Stimulated activated CD8-positive, alpha-beta memory T cell treated with anti-CD3 and anti-CD28 coated beads, Interleukin-15, amount 100 ng/mL, for 4 hours (primary cell): ENCODE measurements at places on chromosomes 3 and 15.

DNA sequence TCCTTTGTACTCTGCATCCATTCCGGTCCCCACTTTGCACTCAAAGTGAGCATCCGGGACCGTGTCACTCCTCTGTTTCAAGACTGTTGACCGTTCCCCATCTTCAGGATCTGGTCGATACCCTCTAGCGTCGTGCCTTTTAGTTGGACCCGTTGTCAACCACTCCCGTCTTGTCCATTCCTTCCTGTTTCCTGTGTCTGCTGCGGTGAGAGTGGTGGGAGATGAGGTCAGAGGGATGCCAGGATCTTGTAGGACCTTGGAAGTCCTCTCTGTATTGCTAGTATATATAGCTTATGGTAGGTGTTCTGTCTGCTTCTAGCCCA, 624 bp downstream of the BRK1 start:
- DNase-seq = no peak

DNA sequence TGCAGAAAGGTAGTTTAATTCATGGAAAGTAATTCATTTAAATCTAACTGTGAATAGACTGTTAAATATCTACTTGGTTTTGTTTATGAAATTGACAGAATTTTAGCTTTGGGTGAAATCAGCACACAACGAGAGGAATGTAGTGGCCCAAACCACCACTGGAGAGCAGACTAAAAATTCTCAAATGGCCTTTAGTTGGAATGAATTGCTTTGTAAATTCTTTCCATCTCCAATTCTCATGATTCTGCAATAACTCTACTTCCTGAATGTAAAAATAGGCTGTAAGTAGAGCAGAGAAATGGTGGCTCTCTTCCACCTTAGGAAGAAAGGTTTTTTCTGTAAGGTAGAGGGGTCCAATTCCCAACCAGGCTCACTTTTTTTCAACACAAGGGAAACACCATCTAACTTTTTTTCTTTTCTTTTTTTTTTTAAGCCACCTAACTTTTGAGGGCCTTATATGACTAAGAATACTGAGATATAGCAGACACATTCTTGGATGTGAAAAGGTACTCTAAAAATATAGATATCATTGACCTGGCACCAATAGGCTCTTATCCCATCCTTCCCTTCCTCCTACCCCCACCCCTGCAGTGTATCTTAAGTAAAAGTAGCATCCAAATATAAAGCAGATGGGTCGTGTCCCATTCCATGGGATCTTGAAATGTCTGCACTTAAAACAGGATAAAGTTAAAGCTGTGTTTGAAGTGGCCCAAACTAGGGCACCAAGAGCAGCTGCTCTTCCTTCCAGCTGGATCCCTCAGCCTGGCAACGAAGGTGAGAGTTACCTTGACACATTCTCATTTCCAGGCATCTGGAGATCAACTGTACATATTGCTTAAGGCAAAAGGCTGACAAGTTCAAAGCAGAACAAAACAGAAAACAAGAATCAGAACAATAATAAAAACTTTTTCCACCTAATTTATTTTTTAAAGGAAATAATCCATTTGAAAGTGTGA, 194.1 kb downstream of the TPRG1 start:
- DNase-seq = no peak

DNA sequence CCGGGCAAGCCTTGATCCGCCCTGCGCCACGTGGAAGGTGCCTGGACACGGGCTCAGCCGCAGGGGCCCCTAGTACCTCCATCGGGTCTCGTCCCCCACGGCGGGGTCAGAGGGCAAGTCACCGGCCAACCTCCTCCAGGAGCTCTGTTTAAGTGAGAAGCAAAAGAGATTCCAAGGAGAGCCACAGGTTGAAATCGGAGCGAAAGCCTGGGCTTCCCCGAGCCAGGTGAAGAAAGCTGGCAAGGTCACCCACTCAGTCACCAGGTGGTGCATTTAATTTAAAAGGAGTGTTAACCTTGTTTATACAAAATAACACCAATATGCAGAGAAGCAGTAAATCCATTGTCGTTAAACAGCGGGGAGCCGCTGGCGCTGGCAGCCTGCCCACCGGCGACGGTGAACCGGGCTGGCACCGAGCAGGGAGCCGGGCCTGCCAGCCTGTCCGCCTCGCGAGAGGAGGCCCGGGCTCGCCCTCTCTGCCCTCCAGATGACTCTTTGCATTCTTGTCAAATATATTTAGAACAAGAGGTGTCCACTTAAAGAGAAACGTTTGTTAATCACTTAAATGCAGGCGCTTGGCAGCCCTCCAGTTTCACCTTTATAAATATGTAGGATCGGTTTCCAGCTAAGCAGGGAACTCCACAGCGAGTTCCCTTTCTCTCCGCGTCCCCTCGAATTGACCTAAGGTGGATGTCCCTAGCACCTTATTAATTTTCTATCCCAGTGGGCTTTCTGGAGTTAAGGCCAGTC, 277.3 kb upstream of the NR2F2 start:
- no peak for DNase-seq

GRCh38 chr3:77460326-77460725, 420.4 kb downstream of the ROBO2 start:
- no peak for DNase-seq

DNA sequence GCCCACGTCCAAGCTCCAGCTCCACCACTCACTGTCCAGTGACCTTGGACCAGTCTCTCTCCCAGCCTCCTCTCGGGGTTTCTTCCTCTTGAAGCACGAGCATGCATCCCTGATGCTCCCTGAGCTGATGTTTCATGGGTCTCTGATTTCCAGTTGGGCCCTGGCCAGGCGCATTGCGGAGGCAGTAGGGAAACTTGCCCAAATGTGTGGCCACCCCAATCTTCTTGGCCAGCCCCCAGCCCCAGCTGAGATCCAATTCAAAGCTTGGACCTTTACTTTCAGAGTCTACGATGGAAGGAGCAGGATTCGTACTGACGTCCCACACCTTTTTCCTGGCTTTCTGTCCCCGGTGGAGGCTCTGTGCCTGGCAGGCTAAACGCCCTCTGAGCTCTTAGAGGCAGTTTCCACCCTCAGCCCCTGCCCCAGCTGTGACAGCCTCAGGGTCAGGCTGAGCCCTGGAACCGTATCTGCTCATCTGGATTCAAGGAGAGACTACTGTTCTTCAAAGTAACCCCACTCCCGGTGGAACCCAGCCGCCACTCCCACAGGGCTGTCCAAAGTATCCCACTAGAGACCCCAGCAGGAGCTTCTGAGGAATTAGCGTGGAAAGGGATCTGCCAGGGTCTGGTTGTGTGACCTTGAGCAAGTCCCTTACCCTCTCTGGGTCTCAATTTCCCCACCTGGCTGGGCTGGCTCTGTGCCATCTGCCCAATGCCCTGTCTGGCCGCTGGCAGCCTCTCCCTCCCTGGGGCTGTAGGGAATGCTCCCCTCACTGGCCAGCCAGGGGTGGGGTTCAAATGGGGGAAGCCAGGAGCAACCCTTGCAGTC, 37.4 kb downstream of the CPN2 start:
- DNase-seq = no peak

GRCh38 chr15:75663931-75664421, 16.3 kb downstream of the SNX33 start:
- no peak for DNase-seq

- no peak for DNase-seq
Measured at GRCh38 chr3:161737171-161737570, 240.6 kb downstream of the OTOL1 start.

DNA sequence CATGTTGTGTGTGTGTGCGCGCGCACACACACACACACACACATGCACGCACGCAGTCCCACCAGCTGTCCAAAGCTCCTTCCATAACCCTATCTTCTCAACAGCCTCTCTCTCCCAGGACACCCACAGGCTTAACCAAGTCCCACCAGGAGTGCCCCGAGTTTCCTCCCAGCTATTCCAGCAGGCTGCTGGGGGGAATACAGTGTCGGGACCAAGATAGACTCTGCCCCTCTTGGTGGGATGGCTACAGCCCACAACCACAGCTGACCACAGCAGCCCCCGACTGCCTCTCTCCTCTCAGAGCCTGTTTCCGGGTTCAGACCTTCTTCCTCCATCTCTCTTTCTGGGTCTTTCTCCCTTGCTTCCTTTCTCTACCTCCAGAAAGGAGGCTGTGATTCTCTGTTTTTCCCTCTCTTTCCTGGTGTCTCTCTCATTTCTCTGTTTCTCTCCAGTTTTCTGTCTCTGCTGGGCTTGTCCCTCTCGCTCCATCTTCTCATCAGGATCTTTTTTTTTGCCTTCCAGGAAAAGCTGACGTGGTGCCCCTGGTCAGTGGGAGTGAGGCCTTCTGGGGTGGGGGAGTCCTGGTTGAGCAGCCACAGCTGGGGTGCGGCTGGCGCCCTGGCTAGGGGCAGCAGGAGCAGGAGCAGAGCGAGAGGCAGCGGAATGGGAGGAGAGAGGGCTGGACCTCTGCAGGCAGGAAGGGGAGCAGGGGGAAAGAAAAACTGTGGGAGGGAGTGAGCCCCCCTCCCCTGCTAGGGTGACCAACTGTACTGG, 3.3 kb upstream of the ISLR start:
- DNase-seq = no peak

DNA sequence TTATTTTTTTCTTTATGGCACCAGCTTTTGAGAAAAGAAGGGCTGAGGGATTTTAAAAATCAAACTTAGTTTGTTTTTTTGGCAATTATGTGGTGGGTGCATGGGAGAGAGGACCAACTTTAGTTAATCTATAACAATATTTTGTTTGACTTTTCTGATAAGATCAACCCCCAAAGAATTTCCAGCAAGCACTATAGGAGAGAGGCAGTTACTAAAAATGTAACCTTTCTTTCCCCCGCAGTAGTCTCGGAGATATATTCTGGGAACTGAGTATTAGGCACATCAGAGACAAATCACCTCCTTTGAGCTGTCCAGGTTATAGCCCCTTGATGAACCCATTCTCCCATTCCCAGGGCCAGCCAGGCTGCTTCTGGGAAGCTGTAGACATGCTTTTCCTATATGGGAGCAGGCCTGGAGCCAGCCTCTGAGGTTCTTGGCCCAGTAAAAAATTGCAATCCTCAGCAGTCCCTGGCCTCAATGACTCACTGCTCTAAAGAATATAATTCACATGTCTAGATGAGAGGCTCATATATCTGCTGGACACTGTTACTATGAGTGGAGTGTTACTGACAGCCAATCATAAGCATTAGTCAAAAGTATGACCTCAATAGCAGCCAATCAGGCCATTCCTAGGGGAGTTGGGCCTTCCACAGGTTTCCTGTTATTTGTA, 138.3 kb upstream of the AGBL1 start:
- DNase-seq = no peak

- DNase-seq = no peak
Measured at GRCh38 chr15:75346796-75347221, at the start of gene NEIL1. TSS of gene NEIL1 (plus strand) at chr15:75347039. CDS start at chr15:75348906, 1,867 bp downstream.

DNA sequence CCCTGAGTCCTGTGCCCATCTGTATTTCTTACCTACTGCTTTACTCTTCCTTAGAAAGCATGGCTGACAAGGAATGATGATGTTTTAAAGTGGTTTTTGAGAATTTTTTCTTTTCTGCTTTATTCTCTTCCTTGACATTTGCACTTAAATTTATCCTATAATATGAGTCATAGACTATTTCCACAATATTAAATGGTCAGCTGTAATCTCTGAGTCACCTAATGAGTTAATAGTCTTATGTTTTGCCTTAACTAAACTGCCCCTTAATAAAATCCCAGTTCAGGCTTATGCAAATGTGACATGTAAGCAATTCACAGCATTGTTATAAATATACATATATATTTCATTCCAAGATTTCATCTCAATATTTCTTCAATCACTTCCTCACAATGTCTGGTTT, 23.8 kb downstream of the MEIS2 start:
- no peak for DNase-seq

DNA sequence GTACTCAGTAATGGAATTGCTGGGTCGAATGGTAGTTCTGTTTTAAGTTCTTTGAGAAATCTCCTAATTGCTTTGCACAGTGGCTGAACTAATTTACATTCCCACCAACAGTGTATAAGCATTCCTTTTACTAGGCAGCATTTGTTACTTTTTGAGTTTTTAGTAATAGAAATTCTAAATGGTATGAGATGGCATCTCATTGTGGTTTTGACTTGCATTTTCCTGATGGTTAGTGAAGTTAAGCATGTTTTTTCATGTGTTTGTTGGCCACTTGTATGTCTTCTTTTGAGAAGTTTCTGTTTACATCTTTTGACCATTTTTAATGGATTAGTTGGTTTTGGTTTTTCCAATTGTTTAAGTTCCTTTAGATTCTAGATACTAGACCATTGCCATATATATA, 28.4 kb downstream of the TP63 start:
- DNase-seq = no peak

DNA sequence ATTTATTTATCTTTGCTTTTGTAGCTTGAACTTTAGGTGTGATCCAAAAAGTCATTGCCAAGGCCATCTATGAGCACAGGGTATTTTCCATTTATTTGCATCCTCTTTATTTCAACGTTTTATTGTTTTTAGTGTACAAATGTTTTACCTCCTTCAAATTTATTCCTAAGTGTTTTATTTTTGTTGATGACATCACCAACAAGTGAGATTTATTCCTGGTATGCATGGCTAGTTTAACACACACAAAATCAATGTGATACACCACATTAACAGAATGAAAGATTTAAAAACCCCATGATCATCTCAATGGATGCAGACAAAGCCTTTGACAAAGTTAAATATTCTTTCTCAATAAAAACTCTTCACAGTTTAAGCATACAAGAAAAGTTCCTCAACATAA, 66.3 kb upstream of the CHRM5 start:
- DNase-seq = no peak

- DNase-seq = no peak
Measured at GRCh38 chr3:89107461-89108290, at the start of gene EPHA3. TSS of gene EPHA3 (plus strand) at chr3:89107621. CDS start at chr3:89107749, 128 bp downstream.

GRCh38 chr15:81023483-81024264, 23.0 kb downstream of the TLNRD1 start:
- no peak for DNase-seq

DNA sequence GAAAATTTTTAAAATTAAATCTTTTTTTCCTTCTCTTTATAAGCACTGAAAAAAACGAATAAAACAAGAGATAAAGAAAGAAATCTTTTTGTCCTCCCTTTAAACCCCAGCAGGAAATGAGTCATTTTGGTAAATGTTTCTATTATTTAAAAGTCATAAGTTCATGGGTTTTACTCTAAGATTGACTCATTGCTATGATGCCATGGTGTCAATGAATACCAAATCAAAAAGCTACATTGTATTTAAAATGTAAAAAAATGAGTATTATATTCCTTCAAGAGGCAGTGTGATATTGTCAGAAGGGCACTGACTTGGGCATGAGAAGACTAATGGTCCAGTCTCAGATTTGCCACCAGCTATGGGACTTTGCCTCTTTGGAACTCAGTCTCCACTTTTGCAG, 303.4 kb upstream of the DNAJC19 start:
- no peak for DNase-seq

GRCh38 chr15:40894681-40895448, 615 bp downstream of the VPS18 start:
- no peak for DNase-seq
